ENCODE measurements at places on chromosomes 4 and X.
A peak's percentile ranks its signal among the peaks of the same experiment; 100 is the strongest.

DNA sequence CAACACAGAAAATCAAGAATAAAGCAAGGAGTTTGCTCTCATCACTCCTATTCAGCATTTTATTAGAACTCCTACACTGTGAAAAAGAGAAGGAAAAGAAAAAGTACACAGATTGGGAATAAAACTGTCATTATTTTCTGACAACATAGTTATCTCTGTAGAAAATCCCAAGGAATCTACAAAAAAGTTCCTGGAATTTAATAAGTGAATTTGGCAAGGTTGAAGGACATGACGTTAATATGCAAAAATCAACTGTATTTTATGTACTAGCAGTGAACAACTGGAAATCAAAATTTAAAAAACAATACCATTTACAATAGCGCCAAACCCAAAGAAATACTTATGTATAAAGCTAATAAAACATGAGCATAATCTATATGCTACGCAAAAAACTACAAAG lies 26.3 kb downstream of the CHIC2 start:
- DNase-seq: no peak

DNA sequence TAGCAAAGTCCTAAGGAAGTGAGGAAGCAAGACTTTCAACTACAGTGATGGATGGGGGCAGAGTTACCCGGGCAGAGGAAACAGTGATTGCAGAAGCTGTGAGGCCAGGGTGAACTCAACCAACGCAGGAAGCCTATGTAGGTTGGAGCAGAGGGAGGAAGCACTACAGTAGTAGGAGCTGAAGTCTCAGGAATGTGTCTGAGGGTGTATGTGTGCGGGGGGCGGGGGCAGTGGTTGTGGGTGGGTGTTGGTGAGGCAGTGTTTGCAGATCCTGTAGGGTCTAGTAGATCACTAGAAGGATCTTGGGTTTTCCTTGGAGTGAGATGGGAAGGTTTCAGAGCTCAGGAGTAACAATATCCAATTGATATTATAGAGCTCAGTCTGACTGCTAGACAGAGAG lies 9.9 kb upstream of the MID1 start:
- DNase-seq: no peak

DNA sequence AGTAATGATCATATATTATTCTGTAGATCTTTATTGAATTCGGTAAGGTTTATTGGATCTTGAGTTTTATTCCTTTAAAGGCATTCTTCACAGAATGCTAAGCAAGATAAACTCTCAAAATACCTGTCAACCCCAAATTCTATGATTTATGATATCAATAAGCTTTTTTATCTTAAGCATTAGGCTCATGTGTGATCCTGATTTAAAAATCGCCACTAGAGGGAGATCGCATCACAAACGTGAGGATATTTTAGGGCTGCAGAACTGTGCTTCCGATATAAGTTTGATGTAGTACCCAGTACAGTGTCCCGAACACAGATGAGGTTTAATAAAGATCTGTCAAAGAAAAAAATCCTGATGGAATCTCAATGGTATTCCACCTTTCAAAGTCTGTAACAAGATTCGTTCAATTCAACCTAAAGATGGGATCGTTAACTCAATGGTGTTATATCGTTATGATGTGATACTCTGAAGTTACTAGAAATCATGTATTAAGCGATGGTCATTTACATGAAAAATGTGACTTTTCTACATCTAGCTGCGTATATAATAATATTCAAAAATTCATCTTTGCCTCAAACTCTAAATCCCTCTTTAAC lies 169.0 kb downstream of the CORIN start:
- DNase-seq: no peak

DNA sequence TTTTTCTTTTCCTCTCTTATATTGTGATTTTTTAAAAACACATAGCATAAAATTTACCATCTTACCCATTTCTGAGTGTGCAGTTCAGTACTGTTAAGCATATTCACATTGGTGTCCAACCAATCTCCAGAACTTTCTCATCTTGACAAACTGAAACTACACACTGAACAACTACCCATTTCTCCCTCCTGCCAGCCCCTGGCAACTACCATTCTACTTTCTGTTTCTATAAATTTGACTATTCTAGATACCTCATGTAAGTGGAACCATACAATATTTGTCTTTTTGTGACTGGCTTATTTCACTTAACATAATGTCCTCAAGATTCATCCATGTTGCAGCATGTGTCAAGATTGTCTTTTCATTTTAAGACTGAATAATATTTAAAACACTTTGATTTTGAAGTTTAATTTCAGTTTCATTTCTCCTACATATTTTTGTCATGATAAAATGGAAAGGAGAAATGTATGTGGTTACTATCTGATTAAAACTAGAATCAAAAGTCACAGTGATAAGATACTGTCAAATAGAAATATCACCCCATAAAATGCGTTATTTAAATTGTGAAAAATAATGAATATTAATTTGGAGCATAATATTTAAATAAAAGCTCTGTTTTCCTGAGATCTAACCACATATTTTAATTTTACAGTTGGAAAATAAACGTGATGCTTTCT lies 122.8 kb downstream of the DIPK2B start:
- no peak for DNase-seq

- DNase-seq: no peak
Observed at GRCh38 chr4:717601-718320, 12.1 kb downstream of the PCGF3 start.

GRCh38 chrX:72641611-72642010 lies 69.0 kb upstream of the HDAC8 start:
- no peak for DNase-seq

- no peak for DNase-seq
Observed at GRCh38 chrX:26783512-26784225, 567.7 kb downstream of the MAGEB5 start.

- DNase-seq: no peak
Observed at GRCh38 chr4:174681723-174682300, 147.2 kb downstream of the GLRA3 start.

- no peak for DNase-seq
Observed at GRCh38 chr4:134499074-134499473, 297.5 kb upstream of the PABPC4L start.

DNA sequence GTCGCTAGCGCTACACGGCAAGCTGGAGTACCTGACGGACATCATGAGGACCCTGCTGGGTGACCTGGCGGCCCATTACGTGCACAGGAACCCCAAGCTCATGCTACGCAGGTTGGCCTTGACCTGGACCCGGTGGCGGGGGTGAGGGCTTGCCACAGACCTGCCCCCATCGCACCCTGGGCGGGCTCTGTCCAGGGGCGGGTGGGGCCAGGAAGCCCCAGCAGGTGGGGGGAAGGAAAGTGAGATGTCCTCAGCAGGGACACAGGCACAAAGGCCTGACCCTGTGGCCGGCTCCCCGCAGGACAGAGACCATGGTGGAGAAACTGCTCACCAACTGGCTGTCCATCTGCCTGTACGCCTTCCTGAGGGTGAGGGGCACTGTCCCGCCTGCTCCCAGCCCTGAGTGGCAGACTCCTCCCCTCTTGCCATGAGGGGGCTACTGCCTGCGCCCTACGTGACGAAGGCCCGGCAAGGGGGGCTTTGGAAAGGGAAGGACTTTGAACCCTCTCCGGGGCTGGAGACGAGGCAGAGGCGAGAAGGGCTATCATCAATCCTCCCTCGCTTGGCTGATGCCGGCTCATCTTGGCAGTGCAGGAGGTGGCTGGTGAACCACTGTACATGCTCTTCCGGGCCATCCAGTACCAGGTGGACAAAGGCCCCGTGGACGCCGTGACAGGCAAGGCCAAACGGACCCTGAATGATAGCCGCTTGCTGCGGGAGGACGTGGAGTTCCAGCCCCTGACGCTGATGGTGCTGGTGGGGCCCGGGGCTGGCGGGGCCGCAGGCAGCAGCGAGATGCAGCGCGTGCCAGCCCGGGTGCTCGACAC lies 5.3 kb upstream of the SRPK3 start:
- DNase-seq: no peak

DNA sequence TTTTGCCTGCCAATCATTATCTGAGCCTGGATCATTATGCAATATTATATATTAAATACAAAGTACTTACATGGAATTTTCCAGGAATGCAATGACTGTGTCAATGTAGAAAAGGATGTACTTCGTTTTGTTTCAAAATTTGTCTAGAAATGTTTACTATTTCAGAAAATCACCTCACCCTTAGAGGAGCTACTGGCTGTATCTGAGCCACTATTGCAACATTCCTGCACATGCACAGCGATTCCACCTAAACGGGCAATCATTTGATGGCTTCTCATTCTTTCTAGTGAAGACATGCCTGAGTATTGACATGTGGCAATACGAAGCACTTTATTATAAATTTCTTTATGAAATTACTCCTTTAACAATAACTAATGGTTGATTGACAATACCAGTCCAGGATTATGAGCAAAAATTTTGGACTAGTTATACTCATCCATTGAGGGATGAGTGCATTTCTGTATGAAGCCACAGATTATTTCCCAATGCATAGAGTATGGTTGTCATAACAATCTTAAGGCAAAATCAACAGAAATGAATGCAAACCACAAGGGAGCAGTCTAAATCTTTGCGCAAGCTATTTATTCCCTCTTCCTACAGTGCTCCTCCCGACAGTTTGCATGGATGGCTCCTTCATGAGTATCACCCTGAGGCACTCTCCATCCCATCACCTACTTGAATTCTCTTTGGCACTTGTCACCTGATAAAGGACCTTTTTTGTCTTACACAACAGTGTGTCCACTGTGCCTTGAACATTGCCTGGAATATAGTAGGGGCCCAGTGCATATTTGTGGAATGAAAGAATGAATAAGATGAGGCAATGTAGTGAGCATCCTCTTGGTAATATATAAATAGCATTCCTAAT lies 35.8 kb upstream of the MMAA start:
- no peak for DNase-seq

- DNase-seq: no peak
Observed at GRCh38 chr4:188459381-188459780, 320.1 kb downstream of the TRIML1 start.

DNA sequence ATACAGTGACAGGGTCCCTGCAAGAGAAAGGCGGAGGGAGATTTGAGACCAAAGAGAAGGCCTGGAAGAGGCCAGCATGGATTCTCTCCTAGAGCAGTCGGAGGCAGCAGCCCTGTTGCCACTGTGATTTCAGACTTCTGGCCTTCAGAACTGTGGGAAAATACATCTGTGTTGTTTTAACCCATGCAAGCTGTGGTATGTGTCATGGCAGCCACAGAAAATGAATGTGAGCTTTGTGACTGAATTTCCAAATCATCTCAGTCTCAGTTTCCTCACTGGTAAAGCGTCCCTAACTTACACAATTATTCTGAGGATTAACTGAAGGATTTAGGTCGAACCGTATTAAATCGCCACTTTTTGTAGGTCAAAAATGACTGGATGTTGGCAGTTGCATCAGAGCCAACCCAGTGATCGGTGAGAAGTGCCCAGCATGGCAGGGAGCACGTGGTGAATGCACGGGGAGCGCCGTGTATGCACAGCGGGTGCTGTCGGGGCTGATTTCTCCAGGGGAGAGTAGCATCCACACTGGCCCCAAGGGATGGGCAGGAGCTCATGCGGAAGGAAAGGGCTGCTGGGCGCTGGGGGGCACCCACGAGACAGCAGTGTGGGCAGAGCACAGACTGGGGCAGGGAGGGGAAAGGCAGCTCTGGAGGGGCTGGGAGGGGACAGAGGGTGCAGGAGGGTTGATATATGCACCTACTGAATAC lies 23.8 kb upstream of the NSG1 start:
- no peak for DNase-seq

GRCh38 chr4:118920247-118920646 lies 31.6 kb downstream of the SYNPO2 start:
- DNase-seq: no peak

- no peak for DNase-seq
Observed at GRCh38 chr4:123421227-123421936, 24.8 kb downstream of the SPRY1 start.

DNA sequence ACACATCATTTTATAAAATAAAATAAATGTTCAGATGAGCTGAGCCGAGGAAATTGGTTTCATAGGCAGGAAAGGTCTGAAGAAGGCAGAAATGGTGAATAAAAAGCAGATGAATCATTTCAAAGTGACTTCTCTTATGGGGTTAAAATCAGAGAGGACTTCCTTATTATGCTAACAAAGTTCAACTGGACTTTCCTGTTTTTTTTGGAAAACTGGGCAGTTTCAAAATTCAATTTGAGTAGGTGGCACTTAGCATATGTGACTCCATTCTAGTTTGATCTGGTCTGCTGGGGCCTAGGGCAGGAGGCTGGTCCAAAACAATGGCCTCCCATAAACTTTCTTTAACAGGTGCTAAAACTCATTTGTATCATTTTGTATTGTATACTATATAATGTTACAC lies 1794.9 kb upstream of the TENM3 start:
- DNase-seq: no peak

GRCh38 chr4:88697141-88697540 lies 488 bp downstream of the NAP1L5 start:
- DNase-seq: peak; percentile 32

DNA sequence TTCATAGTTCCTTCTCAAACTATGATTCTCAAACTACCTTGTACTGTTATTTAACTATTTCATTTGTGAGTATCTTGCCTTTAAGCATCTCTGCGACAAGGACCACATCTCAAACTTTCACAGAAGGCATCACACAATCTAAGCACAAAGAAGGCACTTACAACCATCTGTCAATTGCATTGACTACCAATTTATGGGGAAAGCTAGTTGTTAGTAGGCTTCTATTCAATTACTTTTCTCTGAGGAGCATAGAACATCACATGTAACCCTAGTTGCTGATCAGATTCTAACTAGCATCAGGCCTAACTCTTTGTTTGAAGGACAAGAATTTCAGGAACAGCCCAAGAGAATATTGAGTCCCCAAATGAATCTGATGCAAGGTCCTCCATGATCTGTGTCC lies 74.9 kb downstream of the GPC3 start:
- no peak for DNase-seq

- DNase-seq: no peak
Observed at GRCh38 chr4:82852751-82853285, 38.1 kb downstream of the SEC31A start.
